ENCODE measurements at places on chromosomes 2 and 18.

GRCh38 chr2:126634273-126634861 is 21.6 kb upstream of the GYPC start:
- peak; percentile 14 for DNase-seq

- DNase-seq = no peak
These were observed 114.3 kb downstream of the MGAT5 start for GRCh38 chr2:134368009-134368817.

GRCh38 chr2:206086716-206087350 is 859 bp upstream of the INO80D start:
- no peak for DNase-seq

DNA sequence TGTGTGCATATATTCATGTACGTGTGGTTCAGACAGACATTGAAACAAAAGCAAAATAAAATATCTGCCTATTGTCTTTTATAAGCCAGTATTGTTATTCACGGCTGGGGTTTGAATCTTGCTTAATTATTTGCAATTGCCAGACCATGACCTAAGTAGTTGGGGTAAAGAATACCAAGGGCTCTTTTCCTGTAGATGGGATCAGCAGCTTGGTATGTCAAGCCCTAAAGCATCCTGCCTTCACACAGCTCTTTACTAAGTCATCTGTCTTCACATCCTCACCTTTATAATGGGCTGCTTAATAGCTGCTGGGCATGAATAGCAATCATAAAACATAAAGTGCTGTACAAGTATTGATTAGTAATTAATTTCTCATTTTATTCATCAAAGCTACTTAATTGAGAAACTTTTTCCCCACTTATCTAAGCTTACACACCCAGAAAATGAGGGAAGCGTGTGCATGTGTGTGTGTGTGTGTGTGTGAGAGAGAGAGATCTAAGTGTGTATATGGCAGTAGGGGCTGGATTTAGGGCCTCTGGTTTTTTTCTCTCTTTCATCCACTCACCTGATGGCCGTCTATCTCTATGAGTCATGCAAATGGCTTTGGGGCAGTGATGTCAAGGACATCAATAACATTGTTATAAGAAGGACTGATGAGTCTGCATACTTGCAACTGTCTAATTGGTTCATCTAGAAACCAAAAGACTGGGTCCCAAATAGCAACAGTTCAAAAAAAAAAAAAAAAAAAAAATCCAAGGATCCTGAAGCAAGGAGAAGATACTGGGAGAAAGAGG is 244.1 kb upstream of the TNP1 start:
- no peak for DNase-seq

- no peak for DNase-seq
These were observed 418.0 kb downstream of the LRATD1 start for GRCh38 chr2:15050483-15050882.

DNA sequence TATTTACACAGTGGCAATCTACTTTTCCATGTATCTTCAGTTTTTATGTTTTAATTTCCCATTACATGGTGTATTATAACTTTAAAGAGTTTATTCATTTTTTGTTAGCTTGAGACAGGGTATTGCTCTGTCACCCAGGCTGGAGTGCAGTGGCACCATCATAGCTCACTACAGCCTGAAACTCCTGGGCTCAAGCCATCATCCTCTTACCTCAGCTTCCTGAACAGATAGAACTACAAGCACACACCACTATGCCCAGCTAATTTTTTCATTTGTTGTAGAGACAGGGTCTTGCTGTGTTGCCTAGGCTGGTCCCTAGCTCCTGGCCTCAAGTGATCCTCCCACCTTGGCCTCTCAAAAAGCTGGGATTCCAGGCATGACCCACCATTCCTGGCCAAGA is 66.8 kb downstream of the COA5 start:
- no peak for DNase-seq

DNA sequence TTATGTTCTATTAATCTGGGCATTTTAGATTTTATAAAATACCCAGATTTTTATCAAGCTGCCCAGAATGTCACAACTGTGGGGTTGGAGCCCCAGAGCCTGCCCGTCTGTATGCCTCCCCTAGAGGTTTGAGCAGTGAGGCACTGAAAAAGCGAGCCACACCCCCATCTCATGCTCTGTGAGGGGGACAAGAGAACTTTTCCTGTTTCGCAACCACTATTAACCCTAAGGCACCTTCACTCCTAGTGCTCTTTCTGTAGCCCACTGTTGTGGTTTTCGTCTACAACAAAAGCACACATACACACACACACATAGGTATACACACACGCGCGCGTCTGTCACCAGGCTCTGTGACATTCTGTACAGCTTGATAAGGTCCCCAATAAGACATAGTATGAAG is 38.0 kb downstream of the DCDC2C start:
- no peak for DNase-seq

- DNase-seq = no peak
These were observed 95.6 kb upstream of the ACVR1 start for GRCh38 chr2:157971702-157972101.

- no peak for DNase-seq
These were observed 35.9 kb downstream of the CD302 start for GRCh38 chr2:159762075-159762474.

DNA sequence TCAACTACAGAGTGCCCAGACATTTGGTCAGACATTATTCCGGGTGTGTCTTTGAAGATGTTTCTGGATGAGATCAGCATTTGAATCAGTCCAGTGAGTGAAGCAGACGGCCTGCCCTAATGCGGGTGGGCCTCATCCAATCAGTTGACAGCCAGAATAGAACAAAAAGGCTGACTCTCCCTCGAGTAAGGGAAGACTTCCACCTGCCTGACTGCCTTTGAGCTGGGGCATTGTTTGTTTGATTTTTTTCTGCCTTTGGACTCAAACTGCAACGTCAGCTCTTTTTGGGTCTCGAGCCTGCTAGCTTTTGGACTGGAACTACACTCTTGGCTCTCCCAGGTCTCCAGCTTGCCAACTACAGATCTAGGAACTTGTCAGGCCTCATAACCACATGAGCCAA is 111.7 kb upstream of the AGAP1 start:
- no peak for DNase-seq

GRCh38 chr2:120307482-120307881 is 38.5 kb upstream of the INHBB start:
- DNase-seq = no peak

- DNase-seq = no peak
These were observed 104.2 kb downstream of the SH3BP4 start for GRCh38 chr2:235055891-235056516.

- DNase-seq = no peak
These were observed 209.1 kb downstream of the CMPK2 start for GRCh38 chr2:6656633-6657032.

GRCh38 chr2:953975-954686 is 3.5 kb downstream of the SNTG2 start:
- DNase-seq = no peak

- DNase-seq = no peak
These were observed 59.1 kb downstream of the CABLES1 start for GRCh38 chr18:23194155-23194996.

- no peak for DNase-seq
These were observed 612.2 kb upstream of the SLC39A10 start for GRCh38 chr2:195044801-195045200.

GRCh38 chr2:145546091-145546490 is 1026.2 kb upstream of the ZEB2 start:
- no peak for DNase-seq

DNA sequence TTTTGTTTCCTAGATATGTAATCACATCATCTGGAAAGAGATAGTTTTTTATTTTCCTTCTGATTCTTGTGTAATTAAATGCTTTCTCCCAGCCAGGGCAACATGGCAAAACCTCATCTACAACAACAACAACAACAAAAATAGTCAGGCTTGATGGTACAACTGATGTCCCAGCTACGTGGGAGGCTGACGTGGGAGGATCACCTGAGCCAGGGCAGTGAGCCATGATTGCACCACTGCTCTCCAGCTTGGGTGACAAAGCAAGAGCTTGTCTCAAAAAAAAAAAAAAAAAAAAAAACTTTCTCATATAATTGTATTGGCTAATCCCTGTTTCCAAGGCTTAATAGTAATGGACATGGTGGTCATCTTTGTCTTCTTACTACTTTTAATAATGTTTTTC is 26.4 kb upstream of the PGAP1 start:
- DNase-seq = no peak

DNA sequence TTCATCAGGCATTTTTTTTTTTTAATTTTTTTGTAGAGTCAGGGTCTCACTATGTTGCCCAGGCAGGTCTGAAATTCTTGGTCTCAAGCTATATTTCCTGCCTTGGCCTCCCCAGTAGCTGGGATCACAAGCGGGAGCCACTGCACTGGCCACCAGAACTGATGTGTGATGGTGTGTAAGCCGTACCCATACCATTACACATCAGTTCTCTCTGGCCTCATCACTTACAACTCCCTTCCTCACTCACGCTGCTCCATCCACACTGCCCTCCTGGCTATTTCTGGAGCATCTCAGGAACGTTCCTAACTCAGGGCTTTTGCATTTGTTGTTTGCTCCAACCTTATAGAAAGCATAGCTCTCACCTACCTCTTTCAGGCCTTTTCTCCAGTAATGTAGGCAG is 834.5 kb upstream of the ID2 start:
- no peak for DNase-seq

DNA sequence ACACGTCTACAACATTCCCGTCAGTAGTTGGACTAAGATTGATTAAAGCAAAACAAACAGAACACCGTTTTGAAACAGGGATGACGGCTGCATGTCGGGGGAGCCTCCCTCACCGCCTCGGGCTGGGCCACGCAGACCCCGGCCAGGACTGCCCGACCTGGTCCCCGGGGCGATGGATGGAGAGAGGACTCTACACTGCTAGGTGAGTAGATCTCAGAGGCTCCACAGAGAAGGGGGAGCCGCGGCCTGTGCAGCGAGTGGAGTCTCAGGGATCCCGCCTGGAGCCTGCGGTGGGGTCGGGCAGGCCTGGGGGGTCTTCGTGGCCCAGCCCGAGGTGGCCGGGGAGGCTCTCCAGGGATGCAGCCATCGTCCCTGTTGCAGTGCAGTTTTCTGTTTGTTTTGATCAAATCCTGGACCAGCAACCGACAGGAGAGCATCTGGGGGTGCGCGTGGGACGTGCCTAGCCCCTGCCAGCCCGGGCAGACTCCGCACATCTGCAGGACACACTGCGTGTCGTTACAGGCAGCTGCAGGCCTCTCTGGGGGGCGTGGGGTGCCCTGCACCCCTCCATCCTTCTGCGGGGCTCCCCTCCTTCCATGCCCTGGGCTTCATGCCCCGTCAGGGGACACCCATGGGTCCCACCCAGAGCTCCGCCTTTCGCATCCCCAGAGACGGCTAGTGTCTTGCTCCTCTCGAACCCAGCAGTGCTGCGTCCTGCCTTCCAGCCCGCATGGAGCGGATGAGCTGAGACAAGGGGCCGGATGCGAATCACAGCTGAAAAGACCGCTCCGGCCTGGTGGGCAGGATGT is 143.6 kb downstream of the RTP5 start:
- DNase-seq = no peak

DNA sequence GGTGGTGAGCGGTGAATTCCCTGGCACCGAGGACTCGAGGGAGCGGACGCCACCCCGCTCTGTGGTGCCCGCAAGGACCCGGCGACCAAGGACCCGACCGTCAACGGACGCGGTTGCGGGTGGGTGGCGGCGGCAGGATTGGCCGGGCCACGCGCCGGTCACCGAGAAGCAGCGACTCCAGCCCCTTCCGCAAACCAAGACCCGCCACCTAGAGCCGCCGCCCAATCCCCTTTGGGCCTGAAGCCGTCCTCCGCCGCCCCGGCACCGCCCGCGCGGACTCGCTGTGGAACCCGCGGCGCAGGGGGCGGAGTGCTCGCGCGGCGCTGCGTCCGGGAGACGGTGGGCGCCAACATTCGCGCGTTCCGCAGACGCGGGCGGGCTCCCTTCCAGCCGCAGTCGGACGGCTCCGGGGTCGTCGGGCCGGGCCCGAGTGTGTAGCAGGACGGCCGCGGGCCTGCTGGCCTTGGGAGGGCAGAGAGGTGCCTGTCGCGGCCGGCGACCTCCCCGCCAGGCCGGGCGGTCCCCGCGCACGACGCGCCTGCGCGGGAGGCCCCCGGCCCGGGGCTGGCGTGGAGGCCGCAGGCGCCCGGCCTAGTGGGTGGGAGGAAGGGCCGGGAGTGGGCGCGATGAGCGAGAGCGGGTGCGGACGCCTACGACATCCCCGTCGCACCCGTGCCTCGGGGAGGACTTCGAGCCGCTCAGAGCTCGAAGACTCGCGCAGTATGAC is at the start of the genes FAM228B and PFN4:
FAM228B (plus strand) TSS at position 275 of the 727 bp plus-strand sequence. CDS start 893 bp downstream, outside the sequence.
PFN4 (minus strand) TSS at position 140 of the 727 bp plus-strand sequence. CDS start 799 bp downstream, outside the sequence.
- DNase-seq = peak; percentile 47

DNA sequence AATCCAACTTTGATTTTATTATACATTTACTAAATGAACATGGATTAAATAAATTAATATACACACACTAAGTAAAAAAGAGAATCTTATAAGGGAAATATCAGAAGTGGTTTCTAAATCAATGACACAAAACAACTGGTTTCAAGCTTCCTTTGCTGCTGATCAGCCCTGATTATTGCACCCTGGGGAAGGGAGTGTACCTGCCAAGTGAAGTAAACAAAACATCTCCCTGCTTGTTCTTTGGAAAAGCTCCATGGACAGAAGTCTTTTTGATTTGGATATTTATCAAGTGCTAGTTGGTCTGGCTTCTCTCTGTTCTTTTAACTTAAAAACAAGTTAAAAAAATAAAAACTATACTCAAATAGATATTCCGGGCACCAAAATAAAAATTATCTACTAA is 190.1 kb downstream of the PDE11A start:
- no peak for DNase-seq

GRCh38 chr2:240857039-240858008 is 11.3 kb upstream of the AGXT start:
- no peak for DNase-seq

GRCh38 chr2:176817061-176817565 is 395.5 kb upstream of the HNRNPA3 start:
- no peak for DNase-seq

GRCh38 chr2:179991344-179991743 is 15.8 kb downstream of the CWC22 start:
- DNase-seq = no peak

GRCh38 chr18:48543228-48543627 is 4.4 kb downstream of the CTIF start:
- DNase-seq = peak; percentile 42

DNA sequence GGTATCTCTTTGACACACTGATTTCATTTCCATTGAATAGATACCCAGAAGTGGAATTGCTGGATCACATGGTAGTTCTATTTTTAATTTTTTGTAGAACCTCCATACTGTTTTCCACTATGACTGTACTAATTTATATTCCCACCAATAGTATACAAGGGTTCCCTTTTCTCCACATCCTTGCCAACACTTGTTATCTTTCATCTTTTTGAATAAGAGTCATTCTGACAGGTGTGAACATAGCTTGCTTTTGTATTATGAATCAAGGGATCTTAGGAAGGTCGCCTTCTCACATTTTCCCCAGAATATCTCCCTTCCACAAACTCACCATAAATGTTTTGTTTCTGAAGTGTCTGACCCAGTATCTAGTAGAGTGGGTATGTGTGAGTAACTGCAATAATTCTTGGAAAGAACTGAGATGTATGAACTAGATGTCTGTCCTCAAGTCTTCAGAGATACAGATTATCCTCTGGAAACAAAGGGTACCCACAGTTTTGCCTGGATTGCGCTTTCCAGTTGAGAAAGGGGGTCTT is 17.1 kb upstream of the SP3 start:
- DNase-seq = no peak

- no peak for DNase-seq
These were observed 26.5 kb upstream of the RTN4 start for GRCh38 chr2:55076721-55077120.

All from activated CD4-positive, alpha-beta T cell treated with anti-CD3 and anti-CD28 coated beads for 4 hours (primary cell).